ENCODE measurements at places on chromosomes 16 and 17.

DNA sequence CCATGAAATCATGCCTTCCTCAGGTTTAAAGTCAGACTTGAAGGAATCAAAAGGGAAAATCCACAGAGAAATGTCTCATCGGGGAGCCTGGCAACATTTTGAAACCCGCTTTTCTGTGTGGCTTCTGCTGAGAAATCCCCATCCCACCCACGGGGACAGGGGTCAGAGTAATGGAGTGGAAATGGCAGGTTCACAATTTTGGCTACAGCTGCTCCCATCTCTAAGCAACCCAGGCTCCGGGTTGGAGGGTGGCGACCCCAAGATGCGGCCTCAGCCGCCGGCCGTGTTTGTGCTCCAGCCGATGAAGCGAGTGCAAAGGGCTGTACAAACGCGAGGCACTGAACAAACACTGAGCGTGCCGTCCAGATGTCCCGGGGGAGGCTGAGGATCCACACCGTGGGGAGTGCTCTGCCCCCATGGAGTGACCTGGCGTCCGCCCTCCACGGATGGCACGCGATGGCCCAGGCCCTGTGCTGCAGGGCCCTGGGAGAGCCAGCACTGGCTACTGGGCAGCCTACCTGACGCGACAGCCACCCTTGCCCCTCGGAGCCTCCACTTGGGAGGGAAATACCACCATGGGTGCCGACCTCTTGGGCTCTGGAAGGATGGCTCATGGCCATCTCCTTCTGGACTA, 22.2 kb downstream of the SLC43A2 start:
- DNase-seq = no peak

- no peak for DNase-seq
These were observed 1.1 kb downstream of the ZNF23 start for GRCh38 chr16:71460941-71461340.

GRCh38 chr17:39209317-39210092, 9.4 kb downstream of the RPL19 start:
- peak; percentile 67 for DNase-seq

DNA sequence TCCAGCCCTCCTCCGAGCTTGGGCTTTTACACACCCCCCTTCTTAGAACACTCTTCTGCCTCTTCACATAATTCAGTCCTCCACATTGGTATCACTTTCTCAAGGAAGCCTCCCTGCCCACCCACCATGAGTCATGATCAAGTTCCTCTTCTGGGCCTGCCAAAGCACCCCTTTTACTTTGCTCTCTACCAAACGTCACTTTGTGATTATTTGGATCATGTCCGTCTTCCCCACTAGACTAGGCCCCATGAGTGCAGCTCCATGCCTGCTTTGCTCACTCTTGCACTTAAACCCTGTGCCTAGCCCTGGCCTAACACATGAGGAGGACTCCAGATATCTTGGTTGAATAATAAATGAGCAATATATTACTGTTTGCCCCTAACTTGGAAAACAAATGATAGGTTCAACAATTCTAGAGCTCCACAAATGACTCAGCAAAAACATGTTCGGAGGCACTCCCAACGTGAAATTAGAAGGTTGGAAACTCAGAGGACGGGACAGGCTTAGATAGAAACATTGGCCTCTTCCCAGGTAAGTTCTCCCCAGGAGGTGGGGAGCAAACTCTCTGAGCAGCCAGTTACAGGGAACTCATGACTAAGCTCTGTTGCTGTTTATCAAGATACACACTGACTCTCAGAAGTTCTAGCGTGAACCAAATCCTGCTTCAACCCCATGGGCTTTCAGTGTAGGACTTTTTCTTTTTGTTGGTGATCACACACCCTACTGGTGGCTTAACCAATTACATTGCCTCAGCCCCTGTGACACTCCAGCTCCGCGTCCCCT, 28.3 kb downstream of the G6PC1 start:
- no peak for DNase-seq

DNA sequence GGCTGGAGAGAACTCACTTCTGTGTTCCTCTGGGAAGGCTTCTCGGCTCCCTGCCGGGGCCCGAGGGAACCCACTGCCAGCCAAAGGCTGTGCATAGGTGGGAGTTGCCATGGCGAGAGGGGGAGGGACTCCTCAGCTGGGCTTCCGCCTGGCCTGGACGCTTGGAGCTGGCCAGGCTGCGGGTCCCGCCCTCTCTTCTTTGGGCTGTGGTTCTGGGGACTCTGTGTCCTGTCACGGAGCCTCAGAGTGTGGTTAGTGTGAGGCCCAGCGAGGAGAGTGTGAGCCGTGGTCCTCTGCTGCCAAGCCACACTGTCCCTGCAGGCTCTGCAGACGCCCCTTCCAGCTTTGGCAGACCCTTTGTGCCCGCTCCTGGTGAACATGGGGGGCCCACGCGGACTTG, 123.1 kb downstream of the OR1D5 start:
- DNase-seq = peak; percentile 50

GRCh38 chr16:68009157-68009735, 6.5 kb downstream of the DPEP2NB start:
- DNase-seq = no peak

DNA sequence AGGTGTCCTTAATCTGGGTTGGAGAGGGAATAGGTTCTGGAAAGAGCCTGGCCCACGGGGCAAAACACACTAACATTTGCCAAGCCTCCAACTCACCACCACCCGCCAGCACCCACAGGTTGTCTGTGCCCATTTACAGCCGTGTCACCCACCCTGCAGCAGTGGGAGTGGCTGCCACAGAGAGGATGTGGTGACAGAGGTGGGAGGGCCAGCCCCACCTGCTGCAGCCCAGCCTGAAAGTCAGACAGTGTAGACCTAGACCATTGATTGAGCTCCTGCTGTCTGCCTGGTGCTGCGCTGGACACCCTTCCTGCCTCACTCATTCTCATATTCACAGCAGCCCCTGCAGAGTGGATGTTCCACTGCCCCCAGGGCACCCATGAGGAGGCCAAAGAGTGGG, 44.7 kb downstream of the IL21R start:
- no peak for DNase-seq

GRCh38 chr17:4738136-4739121, 1.2 kb upstream of the ZMYND15 start:
- no peak for DNase-seq

DNA sequence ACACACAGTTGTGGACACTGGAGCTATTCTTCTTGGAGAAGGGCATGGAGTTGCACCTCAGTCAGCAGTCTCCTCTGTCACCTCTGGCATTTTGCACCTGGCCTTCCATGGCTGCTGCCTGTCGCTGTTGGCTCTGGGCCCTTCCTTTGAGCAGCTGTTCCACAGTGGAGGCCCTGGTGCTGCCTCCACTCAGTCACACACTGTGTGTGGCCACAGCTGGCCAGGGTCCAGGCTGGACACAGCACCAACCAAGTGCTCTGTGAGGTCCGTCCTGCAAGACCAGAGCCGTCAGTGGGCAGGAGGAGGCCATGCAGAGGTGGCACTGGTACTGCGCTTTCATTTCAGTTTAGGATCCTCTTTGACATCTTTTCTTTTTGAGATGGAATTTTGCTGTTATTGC, 21.6 kb upstream of the MED9 start:
- no peak for DNase-seq
